ENCODE measurements at places on chromosomes 5 and 9. TPM values are rescaled to one million over a fixed set of nuclear protein-coding genes. Genes with fewer than 3 reads are reported as not detected.

GRCh38 chr5:155620821-155621410 is 607.4 kb downstream of the KIF4B start:
- no peak for DNase-seq

- no peak for DNase-seq
These were observed 121.8 kb downstream of the ARHGEF28 start for GRCh38 chr5:73747696-73748380.

DNA sequence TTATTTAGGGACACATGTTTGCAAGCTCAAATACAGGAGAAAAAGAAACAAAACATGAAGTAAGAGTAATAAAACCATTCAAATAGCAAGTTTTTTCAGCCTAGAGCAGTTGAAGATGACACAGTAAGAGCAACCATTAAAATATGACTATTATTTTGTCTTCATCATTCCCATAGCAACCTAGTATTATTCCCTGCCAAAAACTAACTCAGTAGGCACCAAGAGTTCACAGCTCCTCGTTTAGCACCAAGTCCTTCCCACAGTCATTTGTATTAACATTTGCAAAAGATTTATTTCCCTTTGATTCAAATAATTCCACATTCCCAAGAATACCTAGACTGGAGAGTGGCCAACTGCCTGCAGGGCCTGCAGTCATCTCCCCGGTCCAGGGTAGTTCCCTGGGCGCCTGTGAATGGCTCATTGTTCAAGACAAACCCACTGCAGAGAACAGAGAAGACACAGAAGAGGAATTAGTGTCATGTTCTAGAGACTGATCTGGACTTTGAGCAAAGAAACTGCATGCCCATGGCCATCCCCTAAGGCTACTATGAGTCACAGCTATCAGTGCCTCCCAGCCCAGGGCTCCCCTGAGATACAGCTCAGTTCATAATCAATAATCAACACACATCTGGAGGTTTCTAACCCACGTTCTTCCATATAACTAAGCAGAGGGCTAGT is 139.1 kb upstream of the MAP3K1 start:
- peak; percentile 38 for DNase-seq

DNA sequence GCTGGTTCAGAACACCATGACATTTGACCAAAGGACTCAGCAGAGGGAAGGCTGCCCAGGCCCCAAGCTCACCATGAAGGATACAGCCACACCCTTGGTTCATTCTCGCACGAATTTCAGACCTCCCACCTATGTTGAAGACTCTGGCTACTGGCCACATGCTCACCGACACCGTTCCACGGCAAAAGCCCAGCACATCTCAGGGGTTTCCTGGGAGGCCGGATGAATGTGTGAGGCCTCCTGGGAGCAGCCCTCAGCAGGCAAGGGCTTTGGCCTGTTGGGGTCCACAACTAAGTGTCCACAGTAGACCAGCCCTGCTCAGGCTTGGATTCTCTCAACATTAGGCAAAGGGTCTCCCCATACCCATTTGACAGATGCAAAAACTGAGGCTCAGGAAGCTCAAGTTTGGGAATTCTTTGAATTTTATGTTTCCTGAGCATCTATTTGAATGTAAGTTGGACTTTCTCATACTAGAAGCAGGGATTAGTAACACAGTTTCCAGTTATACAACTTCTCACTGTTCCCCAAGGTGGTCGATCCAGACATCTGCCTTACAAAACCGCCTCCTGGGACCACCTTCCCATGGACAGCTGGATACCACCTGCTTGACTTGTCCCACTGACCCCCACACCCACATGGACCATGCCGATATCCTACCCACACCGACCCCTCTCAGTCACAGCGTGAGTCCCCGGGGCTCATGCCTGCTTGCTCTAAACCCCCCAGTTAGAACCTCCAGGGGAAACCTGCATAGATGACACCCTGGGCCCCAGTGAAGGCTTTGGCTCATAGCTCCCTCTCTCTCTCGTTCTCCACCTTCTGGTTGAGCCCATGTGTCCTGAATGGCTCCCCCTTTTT is 27.9 kb downstream of the CCT5 start:
- DNase-seq = no peak

- DNase-seq = no peak
These were observed 372.1 kb upstream of the SGCD start for GRCh38 chr5:155954701-155955445.

The RCL1 gene
- 14.4 TPM for total RNA-seq

The BTNL8 gene
- total RNA-seq = not detected
